ENCODE measurements at places on chromosomes 12 and 14.

DNA sequence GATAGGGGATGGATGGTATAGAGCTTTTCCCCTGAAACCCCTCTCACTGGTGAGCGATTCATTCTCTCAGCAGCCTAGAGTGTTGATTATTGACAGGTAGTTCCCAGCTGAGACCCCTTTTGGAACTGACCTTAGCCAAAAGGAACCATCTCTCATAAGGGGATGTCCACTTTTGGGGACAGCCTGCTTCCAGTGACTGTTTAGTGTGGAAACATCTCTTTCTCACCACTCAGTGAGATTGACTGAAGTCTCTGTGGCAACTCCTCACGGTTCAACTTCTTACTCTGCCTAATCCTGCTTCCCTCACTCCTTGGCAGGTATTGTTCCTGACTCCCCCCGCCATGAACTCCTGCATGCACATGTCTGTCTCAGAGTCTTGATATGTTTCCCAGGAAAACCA is 529.2 kb upstream of the ATP2B1 start:
- no peak for DNase-seq

DNA sequence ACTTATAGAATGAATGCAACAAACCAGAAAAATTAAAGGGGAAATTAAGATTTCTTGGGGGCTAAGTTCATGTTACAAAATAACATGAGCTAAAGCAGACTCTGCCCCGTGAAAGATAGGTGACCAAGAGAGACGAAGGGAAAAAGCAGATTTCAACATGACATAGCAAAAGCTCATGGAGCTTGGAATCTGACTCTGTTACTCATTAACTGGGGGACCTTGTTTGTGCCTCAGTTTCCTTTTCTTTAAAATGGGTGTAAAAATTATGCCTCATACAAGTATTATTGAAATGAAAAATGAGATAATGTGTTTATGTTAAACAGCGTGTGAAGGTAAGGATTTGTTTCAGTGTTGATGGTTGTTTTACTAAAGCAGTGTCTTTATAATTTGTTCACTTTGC is 11.5 kb downstream of the BICDL1 start:
- no peak for DNase-seq

DNA sequence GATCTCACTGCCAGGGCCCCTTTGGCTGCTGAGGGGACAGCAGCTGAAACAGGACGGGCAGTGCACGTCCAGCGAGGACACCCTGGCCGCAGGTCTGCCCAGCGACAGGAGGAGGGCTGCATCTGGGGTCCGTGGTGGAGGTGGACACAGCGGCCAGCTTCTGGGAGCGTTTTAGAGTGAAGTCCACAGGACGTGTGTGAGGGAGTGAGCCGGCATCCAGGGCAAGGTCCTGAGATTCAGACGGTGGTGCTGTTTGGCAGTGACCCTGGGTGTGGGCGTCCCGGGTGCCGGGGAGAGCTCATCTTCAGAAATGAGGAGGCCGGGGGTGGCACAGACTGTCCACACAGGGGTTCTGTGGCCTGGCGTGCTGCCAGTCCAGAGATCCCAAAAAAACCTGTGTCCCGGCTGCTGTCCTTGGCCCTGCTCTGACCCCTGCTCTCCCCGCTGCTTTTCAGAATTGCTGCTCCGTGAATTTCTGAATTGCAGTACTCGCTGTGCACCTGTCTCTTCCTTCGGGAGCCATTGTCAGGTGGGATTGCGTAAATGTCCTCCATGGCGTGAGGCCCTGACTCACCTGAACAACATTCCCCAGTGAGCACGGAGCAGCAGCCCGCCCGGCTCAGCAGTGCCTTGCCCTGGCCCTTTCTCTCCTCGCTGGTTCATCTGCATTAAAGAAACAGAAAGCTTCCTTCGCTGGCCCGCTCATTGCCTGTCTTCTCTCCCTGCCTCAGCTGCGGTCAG is 183.5 kb upstream of the C14orf180 start:
- no peak for DNase-seq

DNA sequence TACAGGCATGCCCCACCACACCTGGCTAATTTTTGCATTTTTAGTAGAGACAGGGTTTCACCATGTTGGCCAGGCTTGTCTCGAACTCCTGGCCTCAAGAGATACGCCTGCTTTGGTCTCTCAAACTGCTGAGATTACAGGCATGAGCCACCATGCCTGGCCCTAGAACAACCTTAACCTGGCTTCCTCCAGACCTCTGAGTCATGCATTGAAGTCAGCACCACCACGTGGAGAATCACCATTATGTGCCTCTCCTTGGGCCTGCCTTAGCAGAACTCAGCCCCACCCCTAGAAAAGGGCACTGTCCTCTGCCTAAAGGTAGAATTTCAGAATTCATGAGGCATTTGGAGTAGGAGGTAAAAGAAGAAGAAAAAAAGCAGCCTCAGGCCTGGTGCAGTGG is 49.0 kb downstream of the LIMA1 start:
- DNase-seq: peak; percentile 48

GRCh38 chr14:97491697-97492096 is 694.5 kb downstream of the VRK1 start:
- DNase-seq: no peak

DNA sequence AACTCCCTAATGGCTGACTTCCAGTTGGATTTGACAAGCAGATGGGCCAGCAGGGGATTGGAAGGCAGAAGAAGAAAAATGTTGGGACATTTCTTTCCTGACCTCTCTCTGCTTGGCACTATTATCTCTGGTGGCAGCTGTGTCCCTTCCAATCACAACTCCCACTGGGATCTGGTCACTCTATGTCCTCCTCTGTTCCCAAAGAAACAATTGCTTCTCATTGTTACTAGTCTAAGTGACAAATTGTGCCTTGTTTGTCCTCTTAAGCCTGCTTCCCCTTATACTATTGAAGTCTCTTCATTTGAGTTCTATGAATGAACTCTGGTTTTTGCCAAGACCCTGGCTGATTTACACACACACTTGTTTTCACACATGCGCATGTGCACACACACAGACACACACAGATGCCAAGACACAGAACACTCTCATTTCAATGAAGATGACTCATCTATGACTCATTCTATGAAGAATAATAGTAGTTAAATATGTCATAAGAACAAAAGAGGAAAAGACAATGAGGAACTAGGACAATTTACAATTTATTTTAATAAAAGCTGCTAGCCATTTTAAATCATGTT is 83.0 kb upstream of the FAR2 start:
- peak; percentile 26 for DNase-seq

DNA sequence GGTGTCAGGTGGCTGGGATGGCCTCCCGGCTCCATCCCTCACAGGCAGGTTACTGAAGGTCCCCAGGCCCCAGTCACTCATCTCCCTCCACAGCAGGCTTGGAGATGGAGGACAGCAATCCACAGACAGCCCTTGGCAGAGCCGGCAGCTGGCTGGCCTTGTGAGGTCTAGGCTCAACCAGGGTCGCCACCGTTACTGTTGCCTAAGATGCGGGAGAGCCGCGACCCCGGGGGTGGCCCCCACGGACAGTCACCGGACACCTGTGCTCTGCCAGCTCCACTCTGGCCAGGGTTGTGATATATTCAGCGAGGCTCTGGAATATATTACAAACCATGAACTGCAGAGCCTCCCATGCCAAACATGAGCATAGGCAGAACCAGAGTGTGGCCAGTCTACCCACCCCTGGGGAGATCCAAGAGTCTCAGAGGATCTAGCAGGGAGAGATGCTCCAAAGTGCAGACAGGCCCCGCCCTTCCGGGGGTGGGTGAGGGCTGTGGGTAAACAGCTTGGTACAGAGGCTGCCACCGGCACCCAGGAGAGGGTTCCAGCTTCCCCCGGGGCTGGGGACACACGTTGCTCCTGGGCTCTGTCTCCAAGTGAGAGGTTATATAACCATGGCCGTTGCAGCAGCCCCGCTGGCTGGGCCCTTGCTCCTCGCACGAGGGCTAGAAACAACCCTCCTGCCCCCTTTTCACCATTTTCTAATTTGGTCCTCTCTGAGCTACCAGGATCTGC is 55.9 kb upstream of the DIO3 start:
- DNase-seq: no peak

DNA sequence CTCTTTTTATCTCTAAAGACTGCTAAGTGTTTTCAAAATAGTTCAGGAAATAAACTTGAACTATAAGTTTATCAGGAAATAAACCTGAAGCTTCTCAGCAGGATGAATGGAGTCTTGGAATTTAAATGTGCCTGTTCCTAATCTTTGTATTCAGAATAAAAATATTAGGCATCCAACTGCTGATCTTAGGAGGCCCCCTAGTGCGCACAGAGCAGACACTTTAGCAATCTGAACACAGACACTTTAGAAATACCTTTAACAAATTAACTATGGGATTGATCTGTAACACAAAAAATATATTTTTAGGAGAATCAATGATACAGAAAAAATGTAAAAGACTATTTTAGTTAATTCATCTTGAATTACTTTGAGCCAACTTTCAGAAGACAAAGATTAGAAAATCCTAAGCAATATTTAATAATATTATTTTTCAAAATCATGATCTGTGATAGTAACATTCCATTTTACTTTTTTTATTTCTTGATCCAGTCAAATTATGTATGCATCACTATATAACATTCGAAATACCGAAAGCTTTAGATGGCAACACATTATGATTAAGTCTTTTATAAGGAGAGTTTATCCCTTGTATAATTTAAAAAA is 80.9 kb downstream of the SLC41A2 start:
- no peak for DNase-seq

DNA sequence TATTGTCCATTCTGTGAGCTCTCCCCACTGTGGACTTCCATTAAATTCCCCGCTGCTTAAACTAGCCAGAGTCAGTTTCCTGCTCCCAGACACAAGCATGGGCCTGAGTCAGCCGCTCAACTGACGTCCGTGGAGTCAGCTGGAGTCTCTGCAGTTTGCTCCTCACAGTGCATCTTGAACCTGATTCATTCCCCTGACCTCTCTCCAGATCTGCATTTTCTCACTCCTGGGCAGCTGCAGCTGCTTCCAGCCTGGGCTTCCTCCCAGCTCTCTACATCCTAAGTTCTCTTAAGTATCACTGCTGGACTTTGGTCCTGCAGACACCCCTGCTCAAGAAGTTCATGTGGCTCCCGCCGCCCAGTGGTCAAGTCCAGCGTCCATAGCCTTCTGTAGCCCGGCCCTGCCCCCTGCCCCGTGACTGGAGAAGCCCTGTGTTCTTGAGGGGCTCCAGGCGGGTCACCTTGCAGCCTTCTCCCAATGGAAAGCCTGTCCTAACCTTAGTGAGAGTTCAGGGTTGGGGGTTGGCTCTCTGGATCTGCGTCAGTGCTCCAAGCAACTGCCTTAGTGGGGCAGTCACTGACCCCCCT is 20.0 kb downstream of the NFKBIA start:
- DNase-seq: peak; percentile 70

DNA sequence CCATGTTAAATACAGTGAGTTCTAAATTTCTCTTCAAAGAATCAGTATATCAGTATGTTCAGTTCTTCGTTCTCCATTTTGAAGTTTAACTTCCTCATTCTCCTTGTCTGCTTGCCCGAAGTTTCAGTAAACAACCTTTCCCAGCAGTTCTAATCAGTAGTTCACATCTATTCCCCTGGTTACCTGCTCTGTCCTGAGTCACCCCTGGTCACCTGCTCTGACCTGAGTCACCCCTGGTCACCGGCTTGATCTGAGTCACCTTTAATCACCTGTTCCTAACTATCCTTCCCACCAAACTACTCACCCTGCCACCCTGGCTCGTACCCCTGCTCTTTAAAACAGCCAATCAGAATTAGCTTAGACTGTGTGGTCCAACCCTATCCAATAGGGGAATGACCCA is 9.4 kb upstream of the OR10G3 start:
- no peak for DNase-seq

GRCh38 chr14:68771631-68772030 is 21.2 kb downstream of the ZFP36L1 start:
- no peak for DNase-seq

DNA sequence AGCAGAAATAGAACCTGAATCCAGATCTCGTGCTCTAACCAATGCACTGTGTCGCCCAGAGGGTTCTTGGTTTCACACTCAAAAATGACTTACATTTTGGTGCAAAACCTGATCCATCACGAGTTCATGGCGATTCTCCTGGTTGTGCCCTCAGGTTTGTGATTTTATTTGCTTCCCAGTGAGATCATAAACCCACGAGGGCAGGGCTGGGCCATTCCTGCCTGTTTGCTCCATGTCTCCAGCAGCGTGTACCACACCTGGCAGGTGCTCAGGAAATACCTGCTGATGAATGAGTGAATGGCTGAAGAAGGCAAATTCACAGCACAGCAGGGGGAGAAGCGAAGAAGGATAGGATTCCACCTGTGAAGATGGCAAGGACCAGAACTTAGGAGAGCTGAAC is 9.4 kb downstream of the ACACB start:
- DNase-seq: no peak

- DNase-seq: no peak
Observed at GRCh38 chr12:15307079-15307478, 15.2 kb upstream of the PTPRO start.

GRCh38 chr12:25590011-25590721 is 37.1 kb upstream of the LMNTD1 start:
- no peak for DNase-seq

DNA sequence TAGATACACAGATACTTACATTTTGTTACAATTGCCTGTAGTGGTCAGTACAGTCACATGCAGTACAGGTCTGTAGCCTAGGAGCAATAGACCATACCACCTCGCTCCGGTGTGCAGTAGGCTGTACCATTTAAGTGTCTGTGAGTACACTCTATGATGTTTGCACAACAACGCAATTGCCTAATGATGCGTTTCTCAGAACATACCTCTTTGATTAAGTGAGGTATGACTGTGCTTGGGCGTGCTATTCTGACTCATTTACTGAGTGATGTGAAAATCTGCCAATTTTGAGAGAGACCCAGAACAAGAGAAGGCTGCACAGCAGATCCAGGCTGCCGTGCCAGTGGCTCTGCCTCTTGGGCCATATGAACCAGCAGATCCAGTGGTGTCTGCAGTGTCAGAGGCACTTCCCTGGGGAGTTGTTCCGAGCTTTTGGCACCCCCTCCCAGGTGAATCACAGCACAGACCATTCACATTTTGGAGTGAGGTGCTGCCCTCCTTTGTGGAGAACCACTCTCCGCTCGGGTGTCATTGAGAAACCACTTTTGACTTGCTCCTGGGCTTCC is 20.4 kb downstream of the DLK1 start:
- peak; percentile 52 for DNase-seq

DNA sequence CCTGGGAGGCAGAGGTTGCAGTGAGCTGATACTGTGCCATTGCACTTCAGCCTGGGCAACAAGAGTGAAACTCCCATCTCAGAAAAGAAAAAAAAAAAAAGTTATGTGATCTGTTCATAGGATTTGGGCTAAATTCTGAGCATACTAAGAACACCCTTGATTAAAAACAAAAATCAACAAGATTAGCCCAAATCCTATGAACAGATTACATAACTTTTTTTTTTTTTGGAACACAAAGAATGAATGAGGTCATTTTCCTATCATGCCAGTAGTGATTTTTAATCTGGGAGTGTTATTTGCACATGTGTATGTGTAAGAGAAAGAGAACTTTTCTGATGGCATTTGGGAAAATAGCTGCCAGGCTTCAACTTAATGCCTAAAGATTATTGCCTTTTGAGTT is 208.7 kb downstream of the ERC1 start:
- no peak for DNase-seq

Data from RCC 7860 (cell line).